Motor neuron (in vitro differentiated cells): ENCODE measurements at places on chromosomes 1 and 21.
A peak's percentile ranks its signal among the peaks of the same experiment; 100 is the strongest.

DNA sequence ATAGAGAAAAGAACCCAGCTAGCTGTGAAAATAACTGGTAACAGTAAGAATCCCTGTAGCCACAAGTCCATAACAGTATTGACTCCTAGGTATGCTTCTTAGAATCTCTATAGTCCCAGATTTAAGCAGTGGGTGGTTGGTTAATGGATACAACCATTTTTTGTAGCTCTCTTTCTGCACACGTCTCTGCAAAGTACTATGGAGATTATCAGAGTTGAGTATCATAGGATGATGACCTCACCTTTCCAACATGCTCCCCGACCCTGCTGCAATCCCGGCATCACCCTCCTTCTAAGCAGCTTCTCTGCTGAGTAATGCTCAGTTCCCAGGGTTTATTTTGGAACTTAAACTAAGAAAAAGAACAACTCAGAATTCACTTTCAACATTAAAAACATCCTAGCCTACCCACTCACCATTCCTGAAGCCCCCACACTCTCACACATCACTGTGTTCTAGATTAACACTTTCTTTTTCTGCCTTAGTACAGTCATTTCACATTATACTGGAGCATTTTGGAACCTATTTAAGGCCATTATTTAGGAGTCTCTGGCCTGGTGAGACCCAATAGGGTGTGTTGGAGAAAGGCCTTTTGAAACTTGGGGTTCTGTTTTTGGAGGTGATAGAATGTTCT, 2.7 kb downstream of the MLLT11 start:
- ATAC-seq = peak; percentile 21

GRCh38 chr1:115077286-115077983, 11.9 kb downstream of the TSPAN2 start:
- ATAC-seq = no peak

DNA sequence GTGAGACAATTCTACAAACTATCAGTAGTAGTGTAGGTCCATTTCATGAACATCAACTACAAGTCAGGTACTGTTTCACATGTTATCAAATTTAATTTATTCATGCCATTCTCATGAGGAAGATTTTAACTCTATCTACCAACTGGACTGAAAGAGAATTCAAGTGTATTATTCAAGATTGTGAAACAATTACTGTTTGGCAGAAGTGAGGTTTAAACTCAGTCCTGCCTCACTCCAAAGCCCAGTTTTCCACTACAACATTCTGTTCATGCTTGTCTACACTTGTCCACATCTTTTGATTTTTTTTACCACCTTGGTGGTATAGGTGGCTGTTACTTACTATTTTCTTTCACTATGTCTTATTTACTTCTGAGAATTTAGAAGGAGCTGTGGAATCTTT, 272.9 kb downstream of the TGFB2 start:
- no peak for ATAC-seq

DNA sequence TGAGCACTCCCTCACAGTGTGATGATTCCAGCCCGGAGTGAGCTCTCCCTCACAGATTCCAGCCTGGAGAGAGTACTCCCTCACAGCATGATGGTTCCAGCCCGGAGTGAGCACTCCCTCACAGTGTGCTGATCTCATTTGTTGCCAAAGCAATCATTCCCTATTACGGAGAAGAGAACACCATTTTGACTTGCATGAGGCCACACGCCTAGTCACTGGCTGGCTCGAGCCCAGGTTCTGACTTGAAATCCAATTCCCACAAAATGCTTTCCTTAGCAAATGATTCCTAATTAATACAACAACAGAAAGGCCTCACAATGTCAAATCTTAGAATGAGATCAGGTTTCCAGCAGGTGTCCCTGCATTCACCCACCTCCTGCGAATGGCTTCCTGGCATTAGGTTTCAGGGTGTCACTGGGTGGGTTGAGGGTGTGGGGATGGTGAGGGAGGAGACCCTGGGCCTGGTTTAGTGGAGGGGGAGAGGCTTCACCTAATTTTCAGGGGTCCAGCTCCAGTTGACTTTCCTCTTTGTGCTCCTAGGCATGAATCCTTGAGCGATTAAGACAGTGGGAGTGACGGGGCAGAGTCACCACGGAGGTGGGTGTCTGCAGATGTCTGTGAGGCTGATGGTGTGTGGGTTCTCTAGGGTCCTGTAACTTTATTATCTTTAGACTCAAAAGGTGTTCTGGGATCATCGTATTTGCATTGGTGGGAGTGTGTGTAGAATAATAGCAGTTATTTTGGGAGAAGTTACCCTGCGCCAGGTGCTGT, 158.5 kb downstream of the KCNJ6 start:
- ATAC-seq = no peak

DNA sequence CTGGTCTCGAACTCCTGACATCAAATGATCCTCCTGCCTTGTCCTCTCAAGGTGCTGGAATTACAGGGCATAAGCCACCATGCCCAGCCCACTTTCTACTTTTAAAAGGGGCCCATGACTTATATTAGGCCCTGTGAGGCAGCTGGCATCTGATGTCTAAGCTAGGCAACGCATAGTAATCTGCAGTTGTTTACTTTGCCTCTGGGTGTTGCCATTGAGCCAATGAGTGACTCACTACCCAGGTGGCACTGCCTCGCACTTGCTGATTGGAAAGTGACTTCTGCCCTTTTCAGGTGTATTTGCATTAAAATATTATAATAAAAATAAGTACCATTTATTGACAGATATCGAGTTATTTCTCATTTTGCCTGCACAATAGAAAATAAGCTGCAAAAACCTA, 84.9 kb downstream of the KIF14 start:
- peak; percentile 85 for ATAC-seq

- peak; percentile 28 for ATAC-seq
Measured at GRCh38 chr1:239587574-239588369, 201.4 kb downstream of the CHRM3 start.

- peak; percentile 40 for ATAC-seq
Measured at GRCh38 chr21:46028573-46029091, 47.1 kb downstream of the COL6A1 start.

DNA sequence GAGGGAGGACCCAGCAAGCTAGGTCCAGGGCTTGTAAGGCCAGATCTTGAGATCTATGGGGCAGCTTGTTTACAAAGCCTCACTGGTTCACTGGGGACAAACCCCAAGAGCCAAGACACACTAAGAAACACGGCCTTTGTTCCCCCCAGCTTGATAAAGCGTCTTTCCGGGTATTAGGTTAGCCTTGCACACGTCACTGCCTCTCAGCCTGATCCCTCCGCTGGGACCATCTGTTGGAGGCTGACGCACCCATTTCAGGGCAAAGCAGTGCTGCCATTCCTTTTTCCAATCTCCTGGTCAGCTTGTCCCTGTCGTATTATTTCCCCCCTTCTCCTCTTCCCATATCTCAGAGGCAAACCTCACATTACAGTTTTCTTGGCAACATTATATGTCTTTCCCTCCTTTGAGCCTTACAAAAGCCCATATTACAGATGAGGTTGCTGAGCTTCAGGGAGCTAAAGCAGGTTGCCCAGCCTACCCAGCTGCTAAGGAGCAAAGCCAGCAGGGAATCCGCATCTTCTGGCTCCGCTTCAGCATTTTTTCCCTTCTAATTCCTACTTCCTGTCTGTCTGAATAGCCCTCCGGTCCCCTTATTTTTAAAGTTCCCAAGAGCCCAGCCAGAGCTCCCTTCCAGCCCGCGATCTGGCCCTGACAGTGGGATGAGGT, 4.1 kb downstream of the HEYL start:
- no peak for ATAC-seq

DNA sequence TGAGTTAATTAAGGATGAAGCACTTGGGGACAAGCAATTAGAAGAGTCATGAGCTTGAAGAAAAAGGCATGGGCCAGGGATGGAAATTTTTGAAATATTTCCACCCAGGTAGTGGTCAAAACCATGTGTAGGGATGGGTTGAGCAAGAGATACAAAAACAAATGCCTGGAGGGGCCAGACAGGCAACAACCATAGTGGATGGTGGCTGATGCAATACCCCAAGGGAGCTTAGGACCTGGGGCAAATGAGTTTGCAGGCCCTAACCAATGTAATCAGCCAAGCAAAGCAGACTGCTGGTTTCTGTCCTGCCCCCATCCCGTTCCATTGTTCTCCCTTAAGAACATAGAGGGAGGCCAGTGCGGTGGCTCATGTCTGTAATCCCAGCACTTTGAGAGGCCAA, 119.1 kb upstream of the FGGY start:
- no peak for ATAC-seq

- ATAC-seq = no peak
Measured at GRCh38 chr1:219539645-219540254, 73.2 kb downstream of the ZC3H11B start.

GRCh38 chr1:166271151-166271538, 104.3 kb upstream of the FAM78B start:
- ATAC-seq = no peak
